ENCODE measurements at places on chromosomes 2 and 18.

DNA sequence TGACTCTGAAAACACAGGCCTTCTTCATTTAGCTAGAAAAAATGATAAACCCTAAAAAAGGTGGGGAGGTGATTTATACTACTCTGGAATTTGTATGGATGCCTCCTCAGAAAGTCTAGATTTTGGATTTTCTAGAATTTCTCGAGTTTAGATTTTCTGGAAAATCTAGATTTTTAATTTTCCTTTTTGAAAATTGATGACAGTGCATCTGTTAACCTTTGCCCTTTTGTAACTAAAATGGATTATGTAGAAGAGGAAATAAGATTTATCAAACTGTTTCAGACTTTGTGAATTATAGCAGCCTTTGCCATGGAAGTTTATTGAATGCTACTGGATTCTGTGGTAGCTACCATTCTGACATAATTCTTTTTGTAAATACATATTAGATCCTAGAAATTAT, 75.6 kb upstream of the RBM44 start:
- DNase-seq, result no peak

DNA sequence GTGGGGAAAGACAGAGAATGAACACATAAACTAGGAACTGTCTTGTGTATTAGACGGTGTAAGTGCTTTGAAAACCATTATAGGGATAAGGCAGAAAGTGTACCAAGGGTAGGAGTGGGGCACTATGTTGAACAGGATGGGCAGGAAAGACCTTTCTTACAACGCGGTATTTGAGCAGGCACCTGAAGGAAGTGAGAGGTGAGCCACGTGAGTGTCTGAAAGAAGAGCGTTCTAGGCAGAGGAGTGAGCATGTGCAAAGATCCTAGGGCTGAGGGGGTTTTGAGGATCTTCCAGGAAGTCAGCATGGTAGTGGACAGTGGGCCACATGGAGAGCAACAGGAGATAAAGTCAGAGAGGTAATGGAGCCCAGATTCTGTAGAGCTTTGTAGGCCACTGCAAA, 65.2 kb downstream of the SRD5A2 start:
- no peak for DNase-seq

DNA sequence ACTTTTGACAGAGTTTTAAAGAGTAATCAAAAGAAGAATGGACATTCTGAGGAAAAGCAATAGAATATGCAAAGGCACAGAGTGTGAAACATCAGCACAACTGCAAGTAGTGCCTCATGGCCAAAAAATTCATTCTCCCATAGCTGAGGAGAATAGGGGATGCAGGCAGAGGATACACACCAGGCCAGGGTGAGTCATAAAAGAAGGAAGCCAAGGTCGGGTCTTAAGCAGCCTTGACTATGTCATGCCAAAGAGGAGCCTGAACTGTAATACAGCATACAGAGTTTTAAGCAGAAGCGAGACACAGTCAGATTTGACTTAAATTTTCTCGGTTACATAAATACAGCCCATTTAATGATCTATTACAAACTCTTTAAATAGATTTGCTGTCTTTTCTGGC, 165.0 kb downstream of the LNPK start:
- no peak for DNase-seq

- DNase-seq, result no peak
These were observed 21.4 kb downstream of the ZNF24 start for GRCh38 chr18:35322486-35323458.

DNA sequence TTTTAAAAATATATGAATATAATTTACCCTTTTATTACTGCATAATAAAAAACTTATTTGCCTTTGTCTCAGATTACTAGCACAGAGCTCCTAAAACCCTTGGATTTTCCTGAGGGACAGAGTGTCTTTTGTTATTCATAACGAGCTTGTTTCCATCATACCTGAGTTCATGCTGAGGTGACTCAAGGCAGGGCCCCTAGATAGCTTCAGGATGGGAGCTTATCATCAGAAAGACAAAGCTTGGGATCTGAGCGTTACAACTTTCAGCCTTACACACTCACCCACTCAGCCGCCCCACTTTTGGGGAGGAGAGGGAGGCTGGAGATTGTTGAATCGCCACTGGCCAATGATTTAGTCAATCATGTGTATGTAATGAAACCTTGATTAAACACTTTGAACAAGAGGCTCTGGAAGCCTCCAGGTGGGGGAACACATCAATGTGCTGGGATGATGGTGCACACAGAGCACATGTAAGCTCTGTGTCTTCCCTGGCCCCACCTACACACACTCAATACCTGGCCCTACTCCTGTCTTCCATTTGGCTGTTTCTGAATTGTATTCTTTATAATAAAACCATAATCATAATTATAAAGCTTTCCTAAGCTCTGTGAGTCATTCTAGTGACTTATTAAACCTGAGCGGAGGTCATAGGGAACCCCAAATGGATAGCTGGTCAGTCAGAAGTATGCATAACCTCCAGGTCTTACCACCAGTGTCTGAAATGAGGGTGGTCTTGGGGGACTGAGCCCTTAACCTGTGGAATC, 28.5 kb upstream of the DNAH7 start:
- peak; percentile 26 for DNase-seq

GRCh38 chr2:72135921-72136320, 11.7 kb downstream of the CYP26B1 start:
- no peak for DNase-seq

DNA sequence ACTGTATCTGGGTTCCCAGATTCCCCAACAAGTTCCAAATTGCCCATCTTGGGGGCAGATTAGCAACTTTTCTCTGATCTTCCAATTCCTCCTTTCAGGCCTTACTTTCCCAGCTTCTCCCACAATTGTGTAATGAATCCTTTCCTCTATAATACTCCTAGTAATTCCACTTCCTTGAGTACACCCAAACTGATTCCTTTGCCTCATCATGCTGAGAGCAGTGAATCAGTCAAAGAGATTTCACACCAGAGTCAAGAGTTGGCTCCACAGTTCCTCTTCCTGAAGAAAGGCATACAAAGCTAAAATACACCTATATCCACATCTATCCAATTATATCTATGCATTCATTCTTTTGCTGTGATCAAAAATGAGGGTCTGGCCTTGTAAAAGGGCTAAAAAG, 28.6 kb upstream of the DAPL1 start:
- DNase-seq, result no peak

DNA sequence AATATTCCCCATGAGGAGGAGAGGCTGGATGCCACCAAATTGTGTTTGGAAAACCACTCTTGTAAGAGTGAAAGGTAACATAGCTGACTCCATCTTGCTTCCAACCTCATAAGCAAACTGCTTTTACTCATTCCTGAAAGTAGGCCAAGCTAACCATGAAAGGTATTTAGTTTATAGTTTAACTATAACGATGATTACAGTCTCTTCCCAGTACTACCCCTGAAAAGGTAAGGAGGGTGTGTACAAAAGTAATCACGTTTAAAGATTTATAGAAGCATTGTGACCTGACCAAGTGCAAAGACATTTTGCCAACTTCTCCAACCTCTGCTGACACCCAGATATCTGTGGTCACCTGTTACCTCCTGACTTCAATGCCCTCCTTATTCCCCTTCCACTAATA, 122.6 kb downstream of the CD8B2 start:
- no peak for DNase-seq

DNA sequence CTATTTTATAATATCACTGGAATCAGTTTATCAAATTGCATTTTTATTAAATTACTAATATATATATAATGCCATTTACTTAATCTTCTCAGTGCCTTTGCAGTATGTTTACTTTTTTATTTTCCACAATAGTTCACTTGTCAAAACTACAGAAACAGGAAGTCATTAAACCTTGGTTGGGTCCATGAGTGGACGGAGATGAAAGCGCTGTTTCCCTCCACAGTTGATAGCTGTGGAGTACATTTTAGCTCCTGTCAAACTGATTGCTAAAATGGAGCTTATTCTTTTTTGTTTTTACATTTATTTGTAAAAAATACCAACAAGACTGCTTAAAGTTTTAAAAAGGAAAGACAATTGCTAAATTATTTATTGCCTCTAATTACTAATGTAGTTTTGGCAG, 19.2 kb downstream of the MFF start:
- DNase-seq, result no peak

- DNase-seq, result no peak
These were observed 14.7 kb downstream of the NIFK start for GRCh38 chr2:121721926-121722325.

DNA sequence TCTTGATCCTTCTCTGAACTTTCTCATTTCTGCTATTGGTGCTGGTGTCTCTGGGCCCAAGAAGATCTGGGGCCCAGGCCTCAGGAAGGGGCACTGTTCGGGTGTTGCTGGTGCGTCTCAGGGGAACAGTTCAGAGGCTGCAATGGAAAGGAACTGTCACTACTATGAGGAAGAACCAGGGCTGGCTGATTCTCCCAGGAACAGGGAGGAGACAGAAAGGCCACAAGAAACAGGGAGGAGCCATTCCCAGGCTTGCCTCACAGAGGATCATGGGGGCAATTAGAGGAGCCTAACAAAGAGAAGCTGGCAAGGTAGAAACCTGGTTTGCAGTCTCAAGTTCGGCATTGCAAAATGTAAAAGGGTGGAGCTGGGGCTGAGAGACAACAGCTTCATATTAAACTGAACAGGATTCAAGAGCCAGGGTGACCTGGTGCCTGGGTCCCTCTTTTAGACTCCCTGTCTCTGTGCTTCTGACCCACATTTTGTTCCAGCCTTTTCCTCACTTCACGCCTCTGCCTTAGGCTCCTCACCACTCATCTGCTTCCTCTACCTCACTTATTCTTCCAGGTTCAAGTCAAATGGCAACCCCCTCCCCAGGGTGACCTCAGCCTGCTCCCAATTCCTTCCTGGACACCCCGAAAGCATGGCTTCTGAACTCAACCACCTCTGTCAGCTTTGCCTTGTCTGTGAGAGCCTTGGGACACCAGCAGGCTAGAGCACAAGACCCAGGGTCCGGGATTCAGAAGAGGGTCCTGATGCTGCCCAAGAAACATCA, 58.4 kb downstream of the GYPC start:
- no peak for DNase-seq

GRCh38 chr18:57630754-57631595, 9.3 kb upstream of the NARS1 start:
- DNase-seq, result no peak

DNA sequence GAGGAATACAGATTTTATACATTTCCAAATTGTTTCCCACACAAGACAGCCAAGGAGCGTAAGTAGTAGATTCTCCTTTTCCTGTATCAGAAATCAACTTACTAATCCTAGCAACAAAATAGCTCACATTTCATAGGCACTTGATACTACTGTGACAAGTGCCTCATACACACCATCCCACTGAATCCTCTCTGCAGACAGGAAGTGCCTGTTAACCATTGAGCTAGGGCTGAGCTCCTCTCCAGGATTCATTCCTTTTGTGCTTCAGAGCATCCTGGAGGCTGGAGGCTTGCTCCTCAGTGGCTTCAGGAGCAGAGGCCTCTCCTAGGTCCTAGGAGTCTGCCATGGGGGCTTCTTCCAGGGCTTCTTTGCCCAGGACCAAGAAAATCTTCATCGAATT, 20.8 kb upstream of the ZNF396 start:
- DNase-seq, result peak; percentile 87

- DNase-seq, result no peak
These were observed 3.1 kb downstream of the APOB start for GRCh38 chr2:21040468-21041377.

DNA sequence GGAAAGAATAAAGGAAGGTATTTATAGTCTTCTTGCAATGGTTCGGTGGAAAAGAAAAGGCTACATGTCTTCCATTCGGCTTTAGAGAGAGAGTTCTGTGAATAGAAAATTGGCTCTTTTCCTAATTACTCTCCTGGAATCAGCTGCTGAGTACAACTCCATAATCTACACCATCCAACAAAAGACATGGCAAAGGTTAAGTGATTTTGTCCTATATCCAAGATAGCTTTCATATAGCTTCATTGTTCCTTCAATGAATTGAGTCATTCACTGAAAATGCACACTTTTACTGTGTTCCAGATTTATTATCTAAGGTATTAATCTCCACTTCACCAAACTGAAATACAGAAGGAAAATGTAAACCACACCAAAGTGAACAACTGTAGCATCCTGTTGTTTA, 514.5 kb downstream of the LRRTM4 start:
- no peak for DNase-seq

DNA sequence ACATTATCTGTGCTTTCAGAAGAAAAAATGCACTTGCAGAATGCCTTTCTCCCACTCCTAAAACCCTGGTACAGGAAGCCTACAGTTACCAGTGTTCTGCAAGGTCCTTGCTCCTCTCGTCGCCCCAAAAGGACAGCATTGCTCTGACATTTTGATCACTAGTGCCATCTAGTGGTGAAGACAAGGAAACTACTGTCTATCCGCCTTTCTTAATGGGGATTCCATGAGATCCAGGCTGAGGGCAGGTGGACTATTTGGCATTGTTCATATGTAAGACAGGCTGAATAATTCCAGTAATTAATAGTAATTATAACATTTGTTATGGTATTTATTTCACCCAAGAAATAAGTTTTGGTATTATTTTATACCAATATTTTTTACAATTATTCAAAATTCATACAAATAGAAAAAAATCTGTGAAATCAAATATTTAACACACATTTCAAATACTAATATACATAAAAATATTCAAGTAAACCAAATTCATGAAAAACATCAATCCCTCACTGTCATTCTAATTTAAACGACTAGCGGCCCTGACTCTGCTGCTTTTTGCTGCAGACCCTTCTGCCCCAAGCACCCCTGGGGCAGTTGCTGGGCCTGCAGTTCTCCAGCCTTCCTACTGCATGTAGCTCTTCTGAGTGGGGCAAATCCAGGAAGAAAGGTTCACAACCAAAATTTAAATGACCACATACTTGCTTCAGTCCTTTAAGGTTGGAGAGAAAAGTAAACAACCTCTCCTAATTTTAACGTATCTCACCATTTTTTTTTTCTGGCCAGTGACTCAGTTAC, 19.0 kb downstream of the TPGS2 start:
- peak; percentile 47 for DNase-seq

GRCh38 chr2:144376460-144376859, 143.5 kb downstream of the ZEB2 start:
- no peak for DNase-seq

DNA sequence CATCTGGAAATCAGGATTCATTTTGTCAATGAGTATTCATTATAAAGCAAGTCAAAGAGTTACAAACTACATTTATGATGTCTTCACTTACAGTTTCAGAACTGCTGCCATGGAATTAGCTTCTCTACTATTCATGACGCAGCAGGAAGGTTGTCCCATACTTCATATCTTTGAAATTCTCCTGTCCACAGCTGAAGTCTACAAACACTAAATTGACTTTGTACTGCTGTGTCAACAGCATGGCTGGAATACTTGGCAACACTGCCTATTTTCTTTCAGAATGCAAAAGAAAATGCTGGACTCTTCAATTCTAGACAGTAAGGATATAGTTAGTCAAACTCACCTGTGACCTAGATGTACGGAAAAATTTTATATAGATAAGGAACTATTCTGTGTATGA, 44.6 kb upstream of the UNC80 start:
- no peak for DNase-seq

GRCh38 chr2:161111531-161111930, 48.7 kb upstream of the TANK start:
- DNase-seq, result no peak

All from NCI-H510A (cell line).